ENCODE measurements at places on chromosomes 3 and 15.

DNA sequence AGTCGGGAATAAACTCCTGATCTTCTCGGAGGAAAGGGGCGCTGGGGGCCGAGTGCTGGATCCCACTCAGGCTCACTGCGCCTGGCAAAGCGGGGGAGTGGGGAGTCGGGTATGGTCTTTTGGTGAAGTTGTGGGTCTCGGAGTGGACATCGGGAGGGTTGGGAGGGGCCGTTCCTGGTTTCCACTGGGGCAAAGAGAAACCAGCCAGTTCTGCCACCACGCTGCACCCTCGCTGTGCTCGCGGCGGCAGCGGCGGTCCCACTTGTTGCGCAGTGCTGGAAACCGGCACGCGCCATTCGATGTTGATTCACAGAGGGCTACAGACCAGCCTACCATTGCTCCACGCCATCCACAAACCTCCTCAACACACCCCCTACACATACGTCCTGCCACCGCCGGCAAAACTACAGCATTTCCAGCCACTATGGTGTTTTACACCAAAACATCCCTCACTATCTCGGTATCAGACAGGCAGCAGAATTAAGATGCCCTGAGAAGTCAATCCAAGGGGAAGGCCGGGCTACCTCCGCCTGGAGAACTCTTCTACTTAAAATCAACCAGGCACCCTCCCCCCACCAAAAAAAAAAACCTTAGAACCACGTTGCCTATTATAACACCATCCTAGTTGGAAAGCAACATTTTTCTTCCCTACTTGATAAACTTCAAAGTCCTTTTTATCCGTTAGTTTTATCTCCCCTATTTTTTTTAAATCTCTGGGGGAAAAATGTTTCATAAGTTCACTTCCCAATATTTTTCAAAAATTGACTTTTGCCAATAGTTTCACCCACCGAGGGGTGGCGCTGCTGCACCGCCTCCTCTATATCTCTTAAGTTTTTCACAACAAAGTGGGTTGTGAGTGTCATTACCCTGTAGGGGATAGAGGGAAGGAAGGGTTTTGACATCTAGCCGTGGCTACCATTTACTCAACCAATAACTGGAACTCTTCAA is 3.6 kb downstream of the BCL6 start:
- DNase-seq = no peak

- no peak for DNase-seq
Observed at GRCh38 chr15:78992416-78993256, 47.8 kb upstream of the CTSH start.

DNA sequence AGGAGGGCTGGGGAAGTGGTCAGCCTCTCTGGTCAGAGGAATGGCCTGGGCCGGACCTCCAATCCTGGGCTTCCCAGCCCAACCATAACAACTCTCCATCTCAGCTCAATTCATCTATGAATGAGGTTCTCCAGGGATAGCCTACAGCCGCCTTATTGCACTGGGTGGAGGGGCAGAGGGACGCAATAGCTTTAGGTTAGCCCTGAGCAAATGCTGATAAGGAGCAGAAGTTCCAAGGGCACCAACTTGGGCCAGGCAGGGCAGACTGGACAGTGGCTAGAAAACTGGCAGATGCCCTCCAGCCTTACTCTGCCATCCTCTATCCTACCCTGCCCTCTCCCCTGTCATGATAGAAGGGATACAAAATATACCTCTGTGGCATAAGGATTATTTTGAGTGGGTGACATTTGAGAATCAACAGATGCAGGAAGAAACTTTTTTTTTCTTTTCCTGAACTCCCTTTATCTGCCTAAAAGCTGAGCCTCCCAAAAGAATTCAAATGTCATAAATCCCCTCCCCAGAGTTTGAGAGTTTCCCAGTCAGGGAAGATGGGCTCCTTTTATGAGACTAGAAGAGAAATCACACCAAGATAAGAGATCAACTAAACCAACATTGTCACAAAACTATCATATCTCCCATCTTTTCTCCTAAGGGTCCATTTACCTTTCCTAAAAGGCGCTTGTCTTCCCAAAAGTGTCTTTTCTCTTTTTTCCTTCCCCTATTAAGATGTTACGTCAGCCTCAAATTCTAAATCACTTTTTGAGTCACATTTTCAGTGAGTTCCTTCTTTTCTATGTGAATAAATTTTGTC is 40.4 kb upstream of the C15orf39 start:
- no peak for DNase-seq

GRCh38 chr3:128095222-128095703 is 28.3 kb downstream of the RUVBL1 start:
- peak; percentile 61 for DNase-seq

DNA sequence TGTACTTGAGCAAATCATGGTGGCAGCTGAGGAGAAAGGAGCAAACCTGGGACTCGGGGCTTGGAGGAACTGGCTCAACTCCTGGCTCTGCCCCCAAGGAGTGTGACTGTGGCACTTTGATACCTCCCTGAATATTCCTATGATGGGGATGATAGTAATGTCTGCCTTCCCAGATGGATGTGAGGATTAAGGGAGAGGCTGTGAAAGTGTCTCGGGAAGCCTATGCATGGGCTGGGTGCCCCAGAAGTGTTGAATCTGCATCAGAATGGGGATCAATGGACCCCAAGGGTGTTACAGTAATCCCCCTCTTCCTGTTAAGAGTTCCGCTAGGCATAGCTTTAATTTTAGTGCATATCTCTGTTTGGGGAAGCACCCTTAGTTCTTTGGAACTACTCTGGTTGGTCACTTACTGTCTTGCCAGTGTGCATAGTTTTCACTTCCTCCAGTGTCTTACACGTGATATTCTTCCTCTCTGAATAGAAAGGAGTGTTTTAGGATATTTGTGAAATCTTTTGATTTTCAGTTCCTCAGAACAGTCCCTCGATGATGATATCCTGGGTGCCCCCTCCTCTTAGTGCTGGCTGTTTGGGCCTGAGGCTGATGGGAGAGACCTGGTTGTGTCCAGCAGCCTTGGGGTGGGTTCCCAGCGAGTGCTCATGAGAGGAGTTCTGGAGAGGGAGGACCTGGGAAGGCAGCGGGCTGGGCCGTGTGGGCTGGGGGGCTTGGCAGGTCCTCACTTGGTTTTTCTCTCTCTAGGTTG is 97.5 kb downstream of the CHDH start:
- no peak for DNase-seq

DNA sequence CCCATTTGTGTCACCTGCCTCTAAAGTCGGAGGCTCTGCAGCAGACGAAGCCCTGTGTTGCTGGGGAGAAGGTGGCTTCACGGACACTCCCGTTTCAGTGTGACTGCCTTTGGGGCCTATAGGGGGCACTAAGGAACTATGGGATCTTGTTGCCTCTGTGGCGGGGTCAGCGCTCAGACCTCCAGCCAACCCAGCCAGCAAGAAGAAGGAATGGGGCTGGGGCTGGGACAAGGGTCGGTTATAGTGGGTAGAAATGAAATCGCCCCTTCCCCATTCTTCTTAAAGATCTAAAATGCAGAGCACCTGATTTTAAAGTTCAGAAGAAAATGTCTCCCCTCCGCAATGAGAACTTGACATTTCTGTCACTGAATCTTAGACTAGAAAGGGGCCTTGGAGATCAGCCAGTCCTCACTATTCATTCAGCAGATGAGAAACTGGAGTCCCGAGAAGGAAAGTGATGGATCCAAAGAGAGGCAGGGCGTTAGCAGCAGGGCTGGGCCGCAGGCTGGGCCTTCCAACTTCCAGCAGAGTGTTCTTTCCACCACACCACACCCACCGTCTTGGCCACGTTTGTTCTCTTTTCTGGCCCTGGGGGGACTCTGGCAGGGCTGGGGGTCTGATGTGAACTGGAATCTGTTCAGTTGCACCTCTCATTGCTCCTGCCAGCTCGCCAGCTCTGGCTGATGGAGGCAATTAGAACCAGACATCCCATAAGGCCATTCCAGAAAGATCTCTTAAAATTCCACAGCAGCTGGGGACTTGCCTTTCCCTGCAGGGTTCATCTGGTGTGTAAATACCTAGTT is 195.4 kb downstream of the OPA1 start:
- DNase-seq = peak; percentile 28

GRCh38 chr15:98083203-98083910 is 122.9 kb downstream of the ARRDC4 start:
- no peak for DNase-seq
